ENCODE measurements at places on chromosomes 11 and 22. TPM values are rescaled to one million over a fixed set of nuclear protein-coding genes. Genes with fewer than 3 reads are reported as not detected.

- H3K4me3 ChIP-seq, result no peak overlapping the region
- H3K27ac ChIP-seq, result no peak overlapping the region
- no peaks in the 10 kb centered on the region for H3K27me3 ChIP-seq
- H3K4me1 ChIP-seq, result no peaks in the 10 kb centered on the region
- DNase-seq, result no peak
These were observed 60.2 kb downstream of the LRRC32 start for GRCh38 chr11:76610371-76610770.

- H3K4me1 ChIP-seq, result no peaks in the 10 kb centered on the region
- H3K4me3 ChIP-seq, result no peak overlapping the region
- no peaks in the 10 kb centered on the region for H3K27me3 ChIP-seq
- no peaks in the 10 kb centered on the region for H3K36me3 ChIP-seq
- H3K27ac ChIP-seq, result no peak overlapping the region
These were observed 8.7 kb upstream of the SLC5A12 start for GRCh38 chr11:26730414-26731083.

- no peaks in the 10 kb centered on the region for H3K4me1 ChIP-seq
- no peak overlapping the region for H3K4me3 ChIP-seq
- no peak overlapping the region for H3K27ac ChIP-seq
These were observed 37.6 kb downstream of the CNTF start for GRCh38 chr11:58659910-58660570.

- DNase-seq, result no peak
- H3K27me3 ChIP-seq, result no peaks in the 10 kb centered on the region
- H3K4me1 ChIP-seq, result peaks cover 81% of the 10 kb centered on the region
- no peak overlapping the region for H3K4me3 ChIP-seq
These were observed 4.5 kb downstream of the FAM118A start for GRCh38 chr22:45314054-45314721.

DNA sequence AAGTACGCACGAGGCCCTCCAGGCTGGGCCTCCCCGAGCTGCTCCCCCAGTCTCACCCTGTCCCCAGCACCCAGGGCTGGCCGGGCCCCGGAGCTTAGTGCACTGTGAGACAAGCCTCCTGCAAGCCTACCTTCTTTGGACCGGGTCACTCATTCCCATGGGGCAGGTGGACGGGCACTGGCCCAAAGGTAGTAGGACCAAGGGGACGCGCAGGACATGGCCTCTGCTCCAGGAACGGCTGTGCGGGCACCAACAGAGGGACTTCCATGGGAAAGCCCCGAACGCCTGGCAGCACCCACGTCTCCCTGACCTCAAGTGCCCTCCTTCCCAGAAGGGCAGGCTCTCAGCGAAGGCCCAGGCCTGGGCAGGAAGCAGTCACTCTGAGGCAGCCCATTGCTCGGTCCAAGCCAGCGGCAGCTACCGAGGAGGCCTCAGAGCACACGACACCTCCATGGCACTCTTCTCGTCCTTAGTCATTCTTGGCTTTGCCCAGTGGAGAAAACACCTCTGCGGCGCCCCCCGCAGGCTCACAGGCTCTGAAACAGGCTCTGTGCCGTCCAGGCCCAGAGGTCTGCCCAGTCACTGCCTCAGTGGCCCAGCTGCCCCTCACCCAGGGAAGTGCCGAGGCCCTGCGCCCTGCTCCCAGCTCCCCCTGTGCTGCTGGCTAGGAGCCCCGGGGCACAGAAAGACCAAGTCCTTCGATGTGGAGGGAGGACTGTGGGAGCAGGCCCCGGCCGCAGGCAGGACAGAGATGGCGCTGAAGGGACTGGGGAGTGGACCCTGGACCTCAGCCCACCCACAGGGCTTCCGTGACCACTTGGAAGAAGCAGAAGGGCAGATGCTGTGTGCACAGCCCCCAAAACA, 3.8 kb downstream of the MOB2 start:
- H3K4me3 ChIP-seq, result no peak overlapping the region
- H3K27ac ChIP-seq, result no peak overlapping the region
- H3K27me3 ChIP-seq, result no peaks in the 10 kb centered on the region
- peaks cover 29% of the 10 kb centered on the region for H3K4me1 ChIP-seq

DNA sequence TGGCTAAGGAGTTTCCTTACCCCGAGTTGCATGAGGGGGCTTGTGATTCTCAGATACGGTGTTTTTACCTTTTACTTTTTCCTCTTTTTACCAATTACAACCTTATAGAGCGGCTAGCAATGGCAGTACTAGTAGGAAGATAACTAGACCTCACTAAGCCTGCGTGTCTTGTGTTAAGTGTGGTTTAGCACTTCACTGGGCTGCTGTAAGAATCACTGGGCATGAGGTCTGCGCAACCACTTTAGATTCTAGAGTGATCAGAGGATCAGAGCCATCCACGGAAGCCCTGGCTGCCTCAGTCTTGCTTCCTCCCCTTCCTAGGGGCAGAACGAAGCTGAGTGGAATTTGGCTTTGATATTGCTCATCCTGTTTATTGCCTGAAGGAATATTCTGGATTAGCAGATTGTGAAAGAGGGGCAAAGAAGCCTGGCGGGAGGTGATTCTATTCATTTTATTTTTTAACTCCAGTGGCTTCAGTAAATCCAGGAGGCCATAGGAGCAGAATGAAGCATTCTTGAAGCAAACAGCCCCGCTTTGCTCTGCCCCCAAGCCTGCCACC, 88.5 kb downstream of the GRAMD1B start:
- no peak for DNase-seq
- H3K4me1 ChIP-seq, result peaks cover 10% of the 10 kb centered on the region
- no peaks in the 10 kb centered on the region for H3K36me3 ChIP-seq

The SAC3D1 gene
- 0.49 TPM for total RNA-seq

The GRK3 gene
- 2.0 TPM for total RNA-seq
